T-helper 2 cell treated with Interferon-gamma antibody and Interleukin-4, amounts not matched to agents 5 μg/mL and 100 μg/mL, for 36 hours (primary cell): ENCODE measurements at places on chromosomes 6 and 20.

GRCh38 chr6:139600919-139601475 lies 226.5 kb upstream of the CITED2 start:
- DNase-seq: peak; percentile 39

DNA sequence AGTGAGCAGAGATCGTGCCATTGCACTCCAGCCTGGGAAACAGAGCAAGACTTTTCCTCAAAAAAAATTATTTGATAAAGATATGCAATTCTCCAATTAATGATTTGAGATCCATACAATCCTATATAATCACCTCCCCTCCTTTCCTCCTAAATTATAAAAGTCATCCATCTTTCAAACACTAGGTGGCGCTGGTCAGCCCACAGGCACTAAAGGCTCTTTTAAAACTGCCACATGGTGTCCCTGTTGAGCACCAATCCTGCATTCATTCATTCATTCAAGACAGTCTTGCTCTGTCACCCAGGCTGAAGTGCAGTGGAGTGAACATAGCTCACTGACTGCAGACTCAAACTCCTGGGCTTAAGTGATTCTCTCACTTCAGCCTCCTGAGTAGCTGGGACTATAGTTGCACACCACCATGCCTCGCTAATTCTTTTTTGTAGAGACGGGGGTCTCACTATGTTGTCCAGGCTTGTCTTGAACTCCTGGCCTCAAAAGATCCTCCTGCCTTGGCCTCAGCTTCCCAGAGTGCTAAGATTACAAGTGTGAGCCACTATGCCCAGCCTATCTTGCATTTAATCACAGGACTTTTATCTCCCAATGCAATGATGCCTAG lies 58.7 kb upstream of the SLC2A12 start:
- DNase-seq: peak; percentile 18

- DNase-seq: no peak
These were observed 56.1 kb upstream of the PRND start for GRCh38 chr20:4665591-4665990.

GRCh38 chr20:31903627-31904386 lies 33.4 kb downstream of the TTLL9 start:
- no peak for DNase-seq

DNA sequence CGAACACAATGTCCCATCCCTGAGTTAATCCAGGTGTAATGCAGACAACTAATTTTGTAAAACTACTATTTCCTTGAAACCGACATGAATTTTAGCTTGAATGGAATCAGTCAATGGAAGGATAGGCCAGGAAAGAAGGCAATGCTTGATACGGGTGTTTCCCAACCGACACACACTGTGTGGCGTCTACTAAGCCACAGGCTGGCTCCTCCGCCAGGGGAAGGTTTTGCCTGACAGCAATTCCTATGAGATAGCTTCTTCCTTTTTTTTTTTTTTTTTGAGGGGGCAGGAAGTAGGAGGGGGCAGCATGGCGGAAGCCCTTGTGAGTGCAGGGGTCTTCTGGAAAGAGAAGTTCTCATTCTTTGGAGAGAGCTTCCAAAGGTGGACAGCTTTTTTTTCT lies 12.0 kb upstream of the LAMA4 start:
- DNase-seq: no peak

DNA sequence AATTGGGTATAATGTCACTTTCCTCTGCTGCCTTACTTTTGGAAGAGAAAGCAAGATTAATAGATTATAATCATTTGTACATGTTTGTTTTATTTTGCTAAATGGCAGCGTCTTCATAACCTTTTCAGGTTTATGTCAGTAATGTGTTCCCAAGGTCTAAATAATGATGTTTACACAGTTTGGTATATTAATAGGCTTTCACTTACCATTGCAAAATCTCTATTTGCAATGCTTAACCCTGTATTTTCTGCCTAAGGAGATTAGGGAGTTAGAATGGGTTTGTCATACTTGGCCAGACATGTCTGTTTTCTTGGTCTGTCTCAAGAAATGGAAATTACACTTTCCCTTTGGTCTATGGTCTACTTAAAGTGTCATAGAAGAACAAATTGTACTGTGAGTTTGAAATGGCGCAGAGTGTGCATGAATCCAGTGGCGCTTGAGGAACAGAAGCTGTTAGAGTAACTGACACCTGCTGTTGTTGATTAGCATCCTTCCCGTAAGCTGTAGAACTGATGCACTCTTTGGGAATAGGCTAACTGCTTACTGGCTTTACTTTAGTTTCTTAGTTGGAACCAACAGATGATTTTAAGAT lies 261.1 kb downstream of the SAMD5 start:
- DNase-seq: no peak

- no peak for DNase-seq
These were observed 501.8 kb downstream of the HACE1 start for GRCh38 chr6:104357928-104358327.

- no peak for DNase-seq
These were observed 156.3 kb downstream of the FOXA2 start for GRCh38 chr20:22428051-22428450.

DNA sequence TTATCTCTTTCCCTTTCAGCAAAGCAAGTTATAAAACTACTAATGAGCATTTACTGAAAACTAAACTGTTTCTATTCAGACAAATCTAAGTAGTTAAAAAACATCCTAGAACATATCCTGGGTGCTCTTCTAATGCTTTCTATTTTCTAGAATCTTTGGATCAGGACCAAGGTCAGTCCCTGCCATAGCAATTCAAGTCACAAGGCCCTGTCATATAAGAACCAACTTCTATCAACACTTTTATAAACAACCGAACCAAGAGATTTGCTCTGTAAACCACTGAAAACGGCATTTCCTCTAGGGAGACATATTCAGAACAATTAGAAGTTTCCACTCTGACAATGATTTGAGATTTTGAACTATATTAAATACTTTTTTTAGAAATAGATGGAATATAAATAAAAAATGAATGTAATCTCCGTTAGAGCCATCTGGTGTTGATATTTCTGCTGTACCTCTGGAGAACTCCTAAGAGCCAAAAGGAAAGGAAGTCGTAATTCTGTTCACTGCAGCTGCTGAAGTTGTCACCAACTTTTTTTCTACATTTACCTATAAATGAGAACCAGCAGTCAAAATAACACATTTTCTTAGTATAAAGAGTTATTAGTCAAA lies 51.4 kb upstream of the LGSN start:
- DNase-seq: no peak

DNA sequence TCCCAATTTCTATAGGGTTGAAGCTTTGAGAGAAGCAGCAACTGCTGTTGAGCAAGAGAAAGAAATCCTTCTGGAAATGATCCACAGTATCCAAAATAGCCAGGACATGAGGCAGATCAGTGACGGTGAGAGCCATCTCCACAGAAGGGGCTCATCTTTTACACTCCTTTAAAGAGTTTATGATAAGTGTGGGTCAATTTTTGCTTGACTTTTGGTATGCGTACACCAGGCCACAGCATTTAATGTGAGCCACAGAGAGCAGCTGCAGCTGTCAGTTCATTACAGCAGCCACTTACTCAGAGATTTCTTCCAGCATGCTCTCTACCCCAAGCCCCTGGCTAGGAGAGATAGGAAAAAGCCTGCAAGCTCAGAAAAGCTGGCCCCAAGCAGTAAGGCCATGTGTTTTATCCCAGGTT lies 9.9 kb downstream of the BAG2 start:
- DNase-seq: no peak
